ENCODE measurements at places on chromosomes 1 and 21.

DNA sequence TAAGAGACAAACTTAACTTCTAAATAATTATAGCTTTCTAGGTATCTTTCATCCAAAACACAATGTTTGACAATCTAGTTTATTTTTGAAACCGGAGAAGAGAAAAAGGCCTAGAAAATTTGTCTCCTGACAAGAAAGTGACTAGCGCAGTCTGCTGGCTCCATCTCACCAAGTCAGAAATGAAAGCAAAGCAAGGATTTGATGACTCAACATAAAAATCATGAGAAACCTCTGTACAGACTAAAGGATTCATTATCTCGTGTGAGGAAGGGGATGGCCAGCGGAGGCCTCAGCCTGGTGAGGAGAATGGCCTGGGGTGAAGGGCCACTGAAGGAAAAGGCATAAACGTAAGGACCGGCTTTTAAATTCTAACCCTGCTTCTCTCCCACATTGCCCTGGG lies 20.0 kb upstream of the TSNAX start:
- DNase-seq, result no peak

DNA sequence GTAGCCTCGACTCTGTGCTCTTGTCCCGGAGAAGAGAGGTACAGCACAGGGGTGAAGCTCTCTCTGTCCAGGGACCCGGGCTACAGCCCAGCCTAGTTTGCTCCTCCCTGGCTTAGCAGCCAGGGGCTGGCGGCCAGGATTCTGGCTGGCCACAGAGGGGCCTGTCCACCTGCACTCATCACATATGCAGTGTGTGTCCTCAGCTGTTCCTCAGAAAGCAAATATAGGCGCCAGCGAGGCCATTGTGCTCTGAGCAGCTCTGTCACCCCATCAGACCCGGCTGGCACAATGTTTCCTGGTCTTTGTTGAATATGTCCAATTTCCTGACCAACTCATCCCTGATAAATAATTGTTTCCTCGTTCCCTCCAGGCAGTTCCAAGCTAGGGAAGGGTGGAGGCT lies 28.5 kb downstream of the KCND3 start:
- peak; percentile 35 for DNase-seq

DNA sequence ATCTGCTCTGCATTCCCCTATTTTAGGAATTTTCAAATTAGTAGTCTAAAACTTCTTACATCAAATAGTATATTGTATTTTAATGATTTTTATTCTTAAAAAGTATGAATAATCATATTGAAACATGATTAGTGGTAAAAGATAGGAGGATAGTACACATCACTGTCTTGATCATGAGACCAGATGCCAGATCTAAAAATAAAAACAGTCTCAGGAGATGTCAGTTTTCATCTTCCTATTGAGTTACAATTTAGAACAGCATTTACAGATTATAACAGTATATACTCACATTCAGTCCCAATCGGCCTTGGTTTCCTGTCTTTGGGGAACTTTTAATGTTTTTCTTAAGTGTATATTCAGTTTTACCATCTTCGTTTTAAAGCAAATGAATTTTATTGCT lies 95.9 kb downstream of the USP25 start:
- no peak for DNase-seq

GRCh38 chr1:183030053-183030452 lies 6.8 kb downstream of the LAMC1 start:
- DNase-seq, result no peak

DNA sequence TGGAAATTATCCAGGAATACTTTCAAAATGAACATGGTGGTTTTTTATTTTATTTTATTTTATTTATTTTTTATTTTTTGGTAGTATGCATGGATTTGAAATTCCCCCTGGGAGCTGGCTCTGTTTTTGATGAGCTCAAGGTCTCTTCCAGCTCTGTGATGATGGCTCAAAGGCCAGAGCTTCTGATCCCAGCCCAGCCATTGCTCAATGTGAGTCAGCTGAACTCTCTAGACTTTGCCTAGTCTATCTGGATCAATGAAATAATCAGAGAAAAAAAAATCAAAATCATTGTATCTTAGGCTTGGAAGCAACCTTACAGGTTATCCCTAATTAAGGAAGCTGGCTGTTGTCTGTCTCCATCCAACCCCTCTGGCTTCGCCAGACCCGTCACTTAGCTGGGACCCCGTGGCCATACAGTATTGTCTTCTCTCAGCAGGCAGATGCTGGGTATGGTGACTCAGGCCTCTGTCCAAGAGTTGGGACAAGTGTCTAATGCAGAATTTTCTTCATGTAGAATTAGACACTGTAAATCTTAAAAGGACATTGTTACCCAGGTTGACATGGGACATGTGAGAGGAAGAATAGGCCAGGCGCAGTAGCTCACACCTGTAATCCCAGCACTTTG lies 90.2 kb upstream of the LPGAT1 start:
- no peak for DNase-seq

DNA sequence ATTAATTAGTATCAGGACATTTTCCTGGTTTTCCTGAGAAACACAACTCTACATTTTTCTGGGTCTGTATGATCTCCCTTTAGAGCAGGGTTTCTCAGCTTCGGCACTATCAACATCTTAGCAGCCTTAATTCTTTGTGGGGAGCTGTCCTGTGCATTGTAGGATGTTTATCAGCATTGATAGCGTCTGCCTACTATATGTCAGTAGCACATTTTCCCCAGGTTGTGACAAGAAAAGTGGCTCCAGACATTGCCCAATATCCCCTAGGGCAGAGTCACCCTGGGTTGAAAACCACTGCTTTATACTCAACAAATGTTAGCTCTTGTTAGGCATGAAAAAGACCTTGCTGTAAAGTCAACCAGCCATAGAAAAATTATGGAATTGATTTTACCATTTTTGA lies 195.1 kb upstream of the FMN2 start:
- DNase-seq, result no peak

- no peak for DNase-seq
Measured at GRCh38 chr21:40054403-40054802, 187.2 kb downstream of the PCP4 start.

GRCh38 chr1:45623972-45624371 lies at the start of gene CCDC17:
TSS of gene CCDC17 (minus strand) at chr1:45624054. CDS start at chr1:45623909, 145 bp downstream.
- no peak for DNase-seq

- DNase-seq, result no peak
Measured at GRCh38 chr21:27764056-27764455, 797.2 kb upstream of the ADAMTS5 start.

DNA sequence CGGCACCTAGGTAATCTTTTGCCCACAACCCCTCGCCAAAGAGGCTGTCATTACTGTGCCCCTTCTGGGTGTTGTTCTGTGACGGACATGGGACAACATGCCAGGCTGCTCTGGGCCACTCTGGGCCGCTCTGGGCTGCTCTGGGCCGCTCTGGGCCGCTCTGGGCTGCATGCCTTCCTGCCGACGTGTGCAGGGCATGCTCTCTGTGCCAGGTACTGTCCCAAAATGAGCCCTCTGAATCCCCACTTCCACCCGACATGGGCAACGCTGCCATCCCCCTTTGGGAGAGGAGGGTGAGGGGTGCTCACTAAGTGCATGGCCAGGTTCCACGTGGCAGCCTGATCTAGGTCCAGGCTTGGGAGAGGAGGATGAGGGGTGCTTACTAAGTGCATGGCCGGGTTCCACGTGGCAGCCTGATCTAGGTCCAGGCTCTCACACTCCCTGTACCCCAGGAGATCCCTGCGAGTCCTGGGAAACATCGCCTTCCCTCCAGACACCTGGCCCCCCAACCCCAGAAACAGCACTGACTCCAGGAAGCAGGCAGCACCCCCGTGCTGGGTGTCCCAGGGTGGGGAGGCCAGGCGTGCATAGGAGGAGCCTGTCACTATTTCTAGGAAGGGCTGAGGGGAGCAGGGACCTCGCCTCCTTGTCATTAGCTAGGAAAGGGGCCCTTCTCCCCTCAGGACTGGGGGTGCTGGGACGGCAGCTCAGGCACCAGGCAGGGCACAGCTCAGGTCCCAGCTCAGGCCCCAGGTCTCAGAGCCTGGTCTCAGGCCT lies 16.5 kb downstream of the TTC34 start:
- DNase-seq, result no peak

GRCh38 chr1:240732390-240732789 lies 120.4 kb upstream of the GREM2 start:
- DNase-seq, result peak; percentile 73
